ENCODE measurements at places on chromosomes 5 and 9.
A peak's percentile ranks its signal among the peaks of the same experiment; 100 is the strongest.

DNA sequence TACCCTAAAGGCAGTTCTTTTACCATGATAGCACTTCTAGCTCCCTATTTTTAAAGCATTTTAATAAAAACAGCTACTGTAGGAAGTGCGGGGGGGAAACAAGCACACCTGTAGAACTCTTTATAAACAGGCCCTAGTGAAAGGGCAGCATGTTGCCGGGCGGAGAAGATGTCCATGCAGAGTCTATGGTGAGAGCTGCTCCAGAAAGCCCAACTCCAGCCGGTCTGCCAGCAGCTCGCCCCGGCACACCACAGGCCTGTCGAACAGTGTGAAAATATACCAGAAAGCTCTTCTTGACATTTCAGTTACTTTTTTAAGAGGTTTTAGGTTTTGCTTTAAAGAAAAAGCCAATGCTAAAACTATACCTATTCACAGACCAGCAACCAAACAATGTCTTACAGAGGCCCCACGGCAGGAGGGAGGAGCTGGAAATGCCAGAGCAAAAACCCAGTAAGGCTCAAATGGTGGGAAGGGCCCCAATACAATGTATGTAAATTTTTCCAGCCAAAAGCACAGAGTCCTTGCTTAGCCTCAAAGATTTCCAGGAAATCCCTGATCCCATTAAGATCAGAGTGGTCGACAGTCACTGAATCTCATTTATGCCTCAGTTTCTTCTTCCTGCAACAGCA, 121.2 kb downstream of the SAXO1 start:
- DNase-seq: no peak

GRCh38 chr5:144778561-144778960, 607.9 kb downstream of the KCTD16 start:
- no peak for DNase-seq

DNA sequence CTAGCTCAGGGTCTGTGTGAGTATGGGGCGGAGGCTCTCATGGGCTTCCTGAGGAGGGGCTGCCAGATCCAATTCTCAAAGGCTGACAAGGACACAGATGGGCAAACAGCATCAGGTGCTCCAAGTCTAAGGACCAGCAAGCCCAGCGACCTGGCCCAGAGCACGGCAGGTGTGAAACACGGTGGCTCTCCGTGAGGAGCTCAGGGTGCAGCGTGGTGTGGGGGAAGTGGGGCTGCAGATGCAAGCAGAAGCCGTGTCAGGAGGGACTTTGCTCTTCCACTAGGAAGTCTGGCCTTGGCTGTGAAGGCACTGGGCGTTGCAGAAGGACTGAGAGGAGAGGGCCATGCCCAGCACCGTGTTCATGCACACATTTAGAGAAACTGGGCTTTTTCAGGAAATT, 420.0 kb downstream of the GADD45G start:
- no peak for DNase-seq

DNA sequence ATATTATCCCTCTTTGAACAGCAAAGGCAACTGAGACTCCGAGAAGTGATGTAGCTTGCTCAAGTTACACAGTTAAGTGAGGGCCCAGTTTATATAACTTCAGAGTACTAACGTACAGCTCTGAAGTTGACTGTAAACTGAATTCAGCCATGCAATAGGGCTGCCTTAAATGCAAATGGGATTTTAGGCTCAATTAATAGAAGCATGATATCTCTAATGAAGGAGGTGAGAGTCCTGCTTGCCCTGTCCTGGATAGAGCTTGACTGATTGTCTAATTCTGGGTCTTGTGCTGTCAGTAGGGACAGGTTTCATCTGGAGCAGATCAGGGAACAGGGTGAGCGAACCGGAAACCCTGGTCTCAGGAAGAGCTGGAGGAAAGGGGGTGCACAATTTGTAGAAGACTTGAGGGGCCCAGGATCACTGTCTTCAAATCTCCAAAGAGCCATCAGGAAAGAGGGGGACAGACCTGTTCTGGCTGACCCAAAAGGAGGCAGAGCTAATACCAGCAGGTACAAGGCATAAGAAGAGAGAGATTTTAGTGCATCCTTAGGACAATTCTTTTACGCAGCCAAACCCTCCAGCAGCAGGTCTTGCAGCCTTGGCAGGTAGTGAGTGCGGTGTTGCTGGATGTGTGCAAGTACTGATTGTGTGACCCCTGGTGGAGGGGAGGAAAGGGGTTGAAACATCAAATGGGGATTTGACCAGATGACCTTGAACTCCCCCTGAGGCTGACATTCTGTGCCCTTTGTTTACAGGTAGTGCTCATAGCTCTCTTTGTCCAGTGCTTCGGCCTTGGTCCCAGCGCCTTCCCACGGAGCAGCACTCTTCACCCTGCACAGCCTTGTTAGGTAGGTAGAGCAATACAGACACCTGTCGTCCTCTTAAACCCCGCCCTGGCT, 13.0 kb downstream of the GSN start:
- no peak for DNase-seq

DNA sequence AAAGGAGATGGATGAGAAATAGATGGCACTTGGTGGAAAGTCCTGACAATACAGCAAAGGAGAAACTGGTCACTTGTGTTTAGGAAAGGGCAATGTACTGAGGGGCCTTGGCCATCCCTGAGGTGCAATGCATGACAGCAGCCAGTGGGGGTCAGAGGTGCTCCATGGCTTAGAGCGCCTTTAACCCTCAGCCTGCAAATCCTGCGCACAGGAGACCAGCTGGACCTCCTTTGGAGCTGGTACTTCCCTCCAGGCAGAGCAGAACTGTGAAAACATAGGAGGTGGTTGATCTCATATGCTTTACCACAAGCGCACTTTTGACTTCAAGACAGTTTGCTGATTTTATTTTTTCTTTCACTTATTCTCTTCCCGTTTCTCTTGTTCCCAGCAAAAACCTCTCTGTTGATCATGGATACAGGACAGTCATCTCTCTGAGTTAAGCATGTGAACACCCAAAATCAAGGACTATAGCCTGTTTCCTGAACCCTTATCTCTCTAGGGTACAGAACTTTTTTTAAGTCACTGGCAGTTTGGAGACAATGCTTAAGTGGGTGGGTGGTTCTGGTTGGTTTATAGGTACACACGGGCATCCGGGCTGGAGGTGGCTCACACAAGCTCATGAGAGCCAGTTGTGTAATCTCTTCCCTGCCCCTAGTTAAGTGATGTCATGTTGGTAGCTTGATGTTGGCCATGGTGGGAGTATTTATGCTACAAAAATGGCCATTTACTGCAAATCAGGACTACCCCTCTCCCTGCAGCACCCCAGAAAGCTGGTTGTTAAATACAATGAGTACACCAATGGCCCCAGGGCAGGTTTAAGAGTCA, 37.6 kb upstream of the ANKRD55 start:
- DNase-seq: peak; percentile 56

DNA sequence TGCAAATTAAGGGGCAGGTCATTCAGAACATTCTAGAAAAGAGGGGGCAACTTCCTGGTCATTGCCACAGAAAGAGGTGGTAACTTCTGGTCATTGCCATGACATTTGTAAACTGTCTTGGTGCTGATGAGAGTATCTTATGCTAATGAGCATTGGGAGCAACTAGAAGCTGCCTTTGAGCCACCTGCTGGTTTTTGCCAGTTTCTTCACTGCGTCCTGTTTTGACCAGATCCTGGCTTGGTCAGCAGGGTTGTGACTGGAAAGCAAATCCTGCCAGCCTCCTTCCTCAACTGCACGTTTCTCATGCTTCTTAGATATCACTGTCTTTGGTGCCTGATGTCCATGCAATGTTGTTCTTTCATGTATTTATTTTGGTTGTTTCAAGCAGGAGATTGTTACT, 53.2 kb upstream of the SPATA31C2 start:
- DNase-seq: no peak

GRCh38 chr9:86282077-86282978, at the start of gene ISCA1:
TSS of gene ISCA1 (minus strand) at chr9:86282538. CDS start at chr9:86282458, 80 bp downstream.
- DNase-seq: peak; percentile 40

DNA sequence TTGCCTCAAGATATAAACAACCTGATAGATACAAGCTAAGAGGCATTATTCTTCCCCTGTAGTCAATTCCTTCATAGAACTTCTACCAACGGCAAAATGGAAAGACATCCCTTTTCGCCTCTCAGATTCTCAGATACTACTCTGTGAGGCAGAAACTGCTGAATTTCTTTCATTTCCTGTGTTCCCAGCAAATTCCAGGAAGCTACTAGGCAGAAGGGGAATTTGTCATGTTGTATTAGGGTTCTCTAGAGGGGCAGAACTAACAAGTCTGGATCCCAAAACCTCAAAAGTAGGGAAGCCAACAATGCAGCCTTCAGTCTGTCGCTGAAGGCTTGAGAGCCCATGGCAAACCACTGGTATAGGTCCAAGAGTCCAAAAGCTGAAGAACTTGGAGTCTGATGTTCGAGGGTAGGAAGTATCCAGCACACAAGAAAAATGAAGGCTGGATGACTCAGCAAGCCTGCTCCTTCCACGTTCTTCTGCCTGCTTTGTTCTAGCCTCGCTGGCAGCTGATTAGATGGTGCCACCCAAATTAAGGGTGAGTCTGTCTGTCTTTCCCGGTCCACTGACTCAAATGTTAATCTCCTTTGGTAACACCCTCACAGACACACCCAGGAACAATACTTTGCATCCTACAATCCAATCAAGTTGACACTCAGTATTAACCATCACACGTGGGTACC, 15.2 kb downstream of the RNF180 start:
- no peak for DNase-seq

- DNase-seq: no peak
Observed at GRCh38 chr5:675111-675870, 17.9 kb downstream of the TPPP start.

DNA sequence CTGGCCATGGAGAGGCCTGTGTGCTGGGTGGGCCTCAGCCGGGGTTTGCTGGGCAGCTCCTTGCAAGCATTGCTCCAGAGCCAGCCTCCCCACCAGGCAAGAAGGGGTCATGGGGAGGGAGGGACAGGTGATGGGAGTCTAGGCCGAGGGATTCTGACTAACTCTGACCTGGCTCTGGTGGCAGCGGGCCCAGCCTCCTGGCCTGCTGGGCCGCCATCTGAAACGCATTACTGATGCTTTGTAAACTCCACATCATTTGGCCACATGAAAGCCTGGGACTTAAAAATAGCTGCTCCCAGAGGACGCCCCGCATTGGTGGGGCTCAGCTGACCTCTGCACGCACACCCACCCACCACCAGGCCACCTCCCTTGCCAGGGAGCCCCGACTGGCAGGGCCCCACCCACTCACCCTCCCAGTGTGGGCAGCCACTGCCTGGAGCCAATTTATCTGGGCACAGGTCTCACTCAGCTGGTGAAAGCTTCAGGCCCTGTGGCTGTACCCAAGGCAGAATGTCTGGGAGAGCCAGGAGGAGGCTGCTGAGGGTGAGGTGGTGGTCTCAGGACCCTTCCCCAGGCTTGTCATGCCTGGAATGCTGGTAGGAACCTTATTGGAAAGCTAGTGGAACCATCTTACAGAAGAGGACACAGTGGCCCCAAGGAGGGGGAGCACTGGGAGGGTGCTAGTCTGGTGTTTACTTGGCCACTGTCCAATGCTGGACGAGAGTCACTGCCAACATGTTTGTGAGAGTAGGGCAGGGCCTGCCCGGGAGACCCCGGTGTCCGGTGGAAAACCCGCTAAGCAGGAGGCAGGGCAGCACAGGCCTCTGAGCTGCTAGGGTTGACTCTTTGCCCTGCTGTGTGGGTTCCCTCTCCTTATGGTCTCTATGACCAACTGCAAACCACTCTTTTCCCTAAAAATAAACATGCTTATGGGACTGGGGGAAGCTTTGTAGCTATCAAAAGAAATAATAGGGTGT, 10.8 kb downstream of the TCF7 start:
- DNase-seq: peak; percentile 87

DNA sequence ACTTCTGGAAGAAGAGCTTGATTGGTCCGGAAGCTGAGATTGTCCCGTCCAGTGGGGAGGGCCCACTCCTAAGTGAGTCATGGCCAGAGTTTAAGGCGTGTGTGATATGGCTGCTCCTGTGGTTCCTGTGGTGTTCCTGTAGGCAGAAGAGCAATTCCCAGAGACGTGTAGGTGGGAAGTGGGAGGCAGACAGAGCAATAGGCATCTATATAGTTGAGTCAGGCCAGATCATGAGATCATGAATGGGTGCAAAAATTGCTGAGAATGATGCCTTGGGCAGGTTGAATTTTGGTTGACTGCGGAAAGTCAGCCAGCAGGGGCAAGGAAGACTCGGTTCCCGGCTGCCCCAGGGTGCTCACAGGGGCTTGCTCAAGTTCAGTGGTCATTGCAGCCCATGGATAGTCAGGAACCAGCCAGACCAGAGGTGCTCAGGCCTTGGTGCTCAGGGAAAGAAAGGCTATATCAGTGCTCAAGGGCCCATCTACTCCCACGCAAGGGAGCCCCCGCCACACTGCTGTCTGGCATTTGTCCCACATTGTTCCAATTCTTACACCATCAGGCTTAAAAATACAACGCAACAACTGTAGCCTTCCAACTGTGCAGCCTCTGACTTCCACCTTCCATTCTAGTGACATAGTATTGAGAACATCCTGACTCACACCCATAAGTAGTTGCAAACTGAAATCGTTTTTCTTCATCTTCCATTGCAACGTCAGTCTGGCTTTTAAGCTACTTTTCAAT, 21.0 kb upstream of the GSN start:
- DNase-seq: peak; percentile 70

GRCh38 chr9:6941501-6941900, 183.7 kb downstream of the KDM4C start:
- no peak for DNase-seq

- no peak for DNase-seq
Observed at GRCh38 chr9:36037549-36038122, 923 bp downstream of the RECK start.

GRCh38 chr9:4933177-4933576, 51.9 kb upstream of the JAK2 start:
- no peak for DNase-seq

- DNase-seq: no peak
Observed at GRCh38 chr5:93070938-93071337, 510.1 kb downstream of the NR2F1-AS1 start.

DNA sequence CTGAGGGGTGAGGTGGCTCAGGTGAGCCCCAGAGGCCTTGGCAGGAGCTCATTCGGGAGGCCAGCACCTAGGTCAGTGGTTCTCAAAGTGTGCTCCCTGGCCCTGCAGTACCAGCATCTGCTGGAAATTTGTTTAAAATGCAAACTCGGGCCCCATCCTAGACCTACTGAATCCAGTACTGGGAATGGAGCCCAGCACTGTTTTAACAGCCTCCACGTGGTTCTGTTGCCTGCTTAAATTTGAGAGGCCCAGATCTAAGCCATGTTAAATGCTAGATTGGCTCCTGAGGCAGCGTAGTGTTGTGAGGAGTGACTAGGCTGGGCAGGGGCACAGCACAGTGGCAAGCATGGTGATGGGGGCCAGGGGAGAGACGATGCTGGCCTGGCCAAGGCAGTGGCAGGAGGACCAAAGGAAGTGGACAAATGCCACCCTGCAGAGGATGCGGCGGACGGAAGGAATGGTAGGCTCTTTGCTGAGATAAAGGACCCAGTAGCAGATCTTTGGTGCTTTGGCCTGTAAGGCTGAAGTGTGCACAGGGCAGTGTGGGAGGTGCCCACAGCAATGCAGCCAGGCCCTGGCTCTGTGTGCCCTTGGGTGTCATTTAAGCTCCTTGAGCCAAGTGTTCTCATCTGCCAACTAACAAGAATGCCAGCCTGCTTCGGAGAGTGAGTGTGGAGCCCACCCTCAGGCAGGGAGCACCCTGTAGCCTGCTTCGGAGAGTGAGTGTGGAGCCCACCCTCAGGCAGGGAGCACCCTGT, 4.2 kb downstream of the PRR7 start:
- no peak for DNase-seq
